ENCODE measurements at places on chromosomes 5 and 9.

DNA sequence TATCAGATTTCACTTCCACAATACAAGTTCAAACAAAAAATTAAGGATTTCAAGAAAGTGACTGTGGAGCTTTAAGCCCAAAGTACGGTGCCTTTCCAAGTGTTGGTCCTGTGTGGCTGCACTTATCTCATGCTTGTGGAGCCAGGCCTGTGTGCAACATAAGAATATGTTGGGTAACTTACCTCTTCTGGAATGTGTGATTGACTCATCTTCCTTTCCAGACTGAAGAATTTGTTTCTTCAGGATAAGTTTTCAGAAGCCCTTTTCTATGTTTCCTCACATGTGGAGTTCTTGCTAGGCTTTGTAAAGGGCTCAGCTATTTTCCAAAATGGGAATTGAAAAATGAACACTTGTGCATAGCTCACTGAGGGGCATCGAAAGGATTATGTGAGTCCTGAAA lies 485.1 kb upstream of the PAPPA start:
- peak; percentile 83 for DNase-seq

DNA sequence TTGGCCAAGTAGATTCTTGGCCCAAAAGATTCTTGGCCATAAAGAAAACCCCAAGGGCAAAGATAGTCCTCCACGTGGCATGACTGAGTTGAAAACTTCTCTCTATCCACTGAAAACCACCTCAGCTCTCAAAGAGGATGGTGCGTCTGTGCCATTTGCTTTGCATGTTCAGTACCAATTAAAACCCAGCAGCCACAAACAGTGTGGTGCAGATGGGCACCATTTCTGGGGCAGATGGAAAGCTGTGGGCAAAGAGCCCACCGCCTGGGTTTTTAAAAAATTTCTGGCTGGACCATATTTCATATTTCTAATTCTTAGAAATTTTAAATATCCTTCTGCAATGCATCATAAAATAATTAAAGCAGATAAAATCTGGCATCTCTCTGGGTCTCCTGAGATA lies 84.5 kb upstream of the PUM3 start:
- no peak for DNase-seq

- DNase-seq: no peak
Observed at GRCh38 chr5:119596046-119596445, 33.3 kb upstream of the FAM170A start.

DNA sequence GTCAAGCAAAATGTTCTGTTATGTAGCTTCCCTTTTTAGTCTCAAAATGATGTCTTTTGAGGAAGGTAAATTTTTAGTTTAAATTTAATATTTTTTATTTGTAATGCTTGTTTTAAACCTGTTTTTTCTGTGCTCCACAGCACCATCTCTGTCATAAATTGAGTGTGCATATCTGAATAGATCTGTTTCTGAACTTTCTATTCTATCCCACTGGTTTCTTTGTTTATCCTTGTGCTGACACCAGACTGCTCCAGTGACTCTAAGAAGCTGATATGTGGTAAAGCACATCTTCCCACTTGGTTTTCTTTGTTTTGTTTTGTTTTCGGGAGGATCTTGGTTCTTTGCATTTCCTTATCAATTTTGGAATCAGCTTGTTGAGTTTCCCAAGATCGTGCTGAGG lies 7.1 kb upstream of the RNF145 start:
- DNase-seq: peak; percentile 31

GRCh38 chr9:34370335-34370969 lies 6.2 kb downstream of the MYORG start:
- DNase-seq: no peak

GRCh38 chr9:126818482-126818881 lies 13.6 kb downstream of the ZBTB43 start:
- DNase-seq: no peak

- no peak for DNase-seq
Observed at GRCh38 chr5:164012371-164012770, 507.0 kb downstream of the MAT2B start.

DNA sequence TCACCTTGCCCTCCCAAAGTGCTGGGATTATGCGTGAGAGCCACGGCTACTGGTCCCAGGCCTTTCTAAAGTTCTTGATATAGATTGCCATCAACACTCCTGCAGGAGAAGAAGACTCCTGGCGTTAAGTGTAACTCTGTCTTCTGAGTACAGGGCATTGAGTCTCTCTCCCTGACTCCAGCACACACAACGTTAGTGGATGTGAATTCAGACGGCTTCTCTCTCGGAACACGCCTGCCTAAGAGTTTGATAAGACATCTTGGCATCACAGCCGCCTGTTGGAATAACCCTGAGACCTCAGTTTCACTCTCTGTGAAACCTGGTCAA lies 27.5 kb upstream of the PPARGC1B start:
- no peak for DNase-seq

DNA sequence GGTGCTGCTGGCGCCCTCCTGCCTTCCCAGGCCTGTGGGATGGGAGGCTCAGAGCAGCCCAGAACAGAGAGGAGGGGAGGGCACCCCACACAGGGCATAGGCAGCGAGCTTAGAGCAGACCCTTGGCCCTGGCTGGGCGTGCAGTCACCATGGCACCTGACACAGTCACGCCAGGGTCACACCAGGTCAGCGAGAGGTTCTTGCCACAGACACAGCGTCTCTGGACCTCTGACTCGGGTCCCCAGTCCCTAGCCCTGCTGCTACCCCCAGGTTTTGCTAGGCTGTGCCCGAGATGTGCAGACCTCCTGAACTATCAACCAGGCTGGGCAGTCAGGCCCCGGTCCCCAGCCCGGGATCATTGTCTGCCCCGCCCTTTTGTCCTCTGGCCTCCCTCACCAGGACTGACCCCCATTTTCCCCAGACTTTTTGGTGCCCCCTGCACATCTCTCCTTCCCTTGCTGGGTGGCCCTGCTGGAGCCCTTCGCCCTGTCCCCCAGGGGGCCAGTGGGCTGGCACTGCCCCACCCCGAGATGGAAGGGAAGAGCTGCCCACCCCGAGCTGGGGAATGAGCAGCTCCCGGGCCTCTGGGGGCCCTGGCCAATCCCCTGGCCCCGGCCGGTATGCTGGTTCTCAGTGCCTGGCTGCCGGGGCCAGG lies 24.5 kb upstream of the NOTCH1 start:
- no peak for DNase-seq

DNA sequence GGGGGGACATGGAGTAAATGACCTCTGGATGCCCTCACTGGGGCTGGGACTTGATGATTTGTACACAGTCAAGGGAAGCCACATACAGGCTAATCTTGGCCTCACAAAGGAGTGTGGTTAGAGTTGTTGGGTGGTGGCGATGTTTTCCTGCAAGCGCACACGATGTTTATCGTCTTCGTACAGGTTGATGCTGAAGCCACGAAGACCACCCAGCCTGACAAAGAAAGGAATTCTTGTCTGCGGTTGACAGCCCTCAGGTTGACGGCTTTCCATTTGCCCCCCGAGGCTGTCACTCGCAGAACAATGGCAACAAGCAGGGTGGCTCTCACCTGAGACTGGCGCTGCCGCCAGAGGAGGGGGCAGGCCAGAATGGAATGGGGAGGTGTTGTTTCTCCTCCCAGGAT lies 14.1 kb upstream of the XPA start:
- no peak for DNase-seq

- no peak for DNase-seq
Observed at GRCh38 chr5:81843845-81844244, 92.9 kb upstream of the SSBP2 start.

- peak; percentile 48 for DNase-seq
Observed at GRCh38 chr9:108345826-108346225, 510.0 kb downstream of the ACTL7B start.

GRCh38 chr5:98433022-98433421 lies 340.4 kb upstream of the RGMB start:
- DNase-seq: no peak

DNA sequence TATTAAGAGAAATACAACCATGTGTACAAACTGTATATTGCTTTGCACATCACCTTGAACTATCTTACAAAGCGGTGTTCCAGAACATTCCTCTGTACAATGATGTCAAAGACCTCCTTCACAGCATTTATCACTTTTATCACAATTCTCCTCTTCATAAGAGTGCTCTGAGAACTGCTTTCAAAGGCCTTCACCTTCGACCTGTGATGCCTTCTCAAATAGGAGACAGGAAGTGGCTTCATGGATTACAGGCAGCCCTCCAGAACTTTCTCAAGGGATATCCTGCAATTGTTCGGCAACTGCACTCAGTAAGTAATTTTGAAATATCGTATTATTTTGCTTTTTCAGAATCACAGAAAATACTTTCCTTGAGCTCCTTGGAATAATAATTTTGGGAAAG lies 68.0 kb upstream of the IL7R start:
- DNase-seq: no peak

DNA sequence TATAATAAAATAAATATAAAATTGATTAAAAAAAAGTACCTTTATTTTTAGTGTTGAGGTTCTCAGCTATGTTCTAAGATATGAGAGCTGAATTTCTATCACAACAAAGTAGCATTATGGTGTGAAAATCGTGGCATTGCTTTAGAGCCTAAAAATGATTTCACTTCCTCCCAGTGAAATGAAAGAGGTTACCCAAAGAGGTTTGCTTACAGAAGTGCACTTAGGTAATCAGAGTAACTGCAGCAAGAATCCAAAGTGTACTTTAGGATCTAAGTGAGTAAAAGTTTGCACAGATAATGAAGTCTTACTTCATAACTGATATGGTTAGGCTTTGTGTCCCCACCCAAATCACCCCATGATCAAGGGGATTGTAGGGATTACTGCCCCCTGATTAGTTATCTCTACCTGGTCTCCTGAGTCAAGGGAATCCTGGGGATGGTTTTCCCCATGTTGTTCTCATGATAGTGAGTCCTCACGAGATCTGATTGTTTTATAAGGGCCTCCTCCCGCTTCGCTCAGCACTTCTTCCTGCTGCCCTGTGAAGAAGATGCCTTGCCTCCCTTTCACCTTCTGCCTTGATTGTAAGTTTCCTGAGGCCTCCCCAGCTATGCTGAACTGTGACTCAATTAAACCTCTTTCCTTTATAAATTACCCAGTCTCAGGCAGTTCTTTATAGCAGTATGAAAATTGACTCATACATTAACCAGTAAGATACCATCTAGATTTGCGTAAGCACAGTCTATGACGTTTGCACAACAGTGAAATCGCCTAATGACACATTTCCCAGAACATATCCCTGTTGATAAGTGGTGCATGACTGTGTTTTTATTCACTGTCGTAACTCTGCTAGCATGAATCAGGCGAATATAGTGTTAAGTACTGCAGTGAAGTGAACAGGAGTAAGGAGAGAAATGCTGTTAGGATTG lies 40.3 kb upstream of the LRRC70 start:
- peak; percentile 51 for DNase-seq

DNA sequence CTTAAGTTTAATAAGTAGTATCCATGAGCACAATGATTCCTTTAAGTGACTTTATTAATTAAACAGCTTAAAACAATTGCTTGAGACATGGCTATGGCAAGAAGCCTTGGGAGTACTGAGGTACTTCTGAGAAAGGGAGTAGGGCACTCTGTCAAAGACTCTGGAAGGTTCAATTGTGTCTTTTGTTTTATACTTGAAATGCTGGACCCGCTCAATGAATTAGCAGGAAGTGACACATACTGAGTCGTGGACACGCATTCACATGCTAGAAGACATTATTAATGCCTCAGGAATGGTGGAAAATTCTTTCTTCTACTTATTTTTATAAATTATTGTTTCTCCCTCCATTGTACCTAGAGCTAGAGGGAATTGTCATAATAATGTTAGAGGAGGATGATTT lies 347.3 kb upstream of the ZNF608 start:
- peak; percentile 38 for DNase-seq

- DNase-seq: peak; percentile 21
Observed at GRCh38 chr9:120698766-120699165, 15.5 kb downstream of the MEGF9 start.

All from adipocyte (in vitro differentiated cells).